NCI-H510A treated with DMSO at 0.1 percent for 48 hours (cell line): ENCODE measurements at places on chromosomes 2 and 18.

DNA sequence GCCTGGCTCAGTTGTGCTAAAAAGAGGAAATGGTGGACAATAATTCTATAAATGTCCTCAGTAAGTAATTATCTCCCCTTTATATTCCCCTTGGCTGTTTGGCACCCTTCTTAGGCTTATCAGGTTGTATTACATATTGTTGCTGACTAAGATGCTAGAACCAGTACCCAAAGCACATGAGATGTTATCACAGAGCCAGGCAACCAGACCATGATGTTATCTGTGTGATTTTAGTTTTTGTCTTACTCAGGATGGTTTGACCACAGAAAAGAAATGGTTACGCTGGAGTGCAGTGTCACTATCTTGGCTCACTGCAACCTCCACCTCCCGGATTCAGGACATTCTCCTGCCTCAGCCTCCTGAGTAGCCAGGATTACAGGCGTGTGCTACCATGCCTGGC is 15.2 kb downstream of the R3HDM1 start:
- no peak for DNase-seq

- no peak for DNase-seq
These were observed 787.8 kb upstream of the LINC00305 start for GRCh38 chr18:64936671-64937070.

GRCh38 chr2:239461291-239462190 is 60.7 kb upstream of the HDAC4 start:
- DNase-seq = no peak

DNA sequence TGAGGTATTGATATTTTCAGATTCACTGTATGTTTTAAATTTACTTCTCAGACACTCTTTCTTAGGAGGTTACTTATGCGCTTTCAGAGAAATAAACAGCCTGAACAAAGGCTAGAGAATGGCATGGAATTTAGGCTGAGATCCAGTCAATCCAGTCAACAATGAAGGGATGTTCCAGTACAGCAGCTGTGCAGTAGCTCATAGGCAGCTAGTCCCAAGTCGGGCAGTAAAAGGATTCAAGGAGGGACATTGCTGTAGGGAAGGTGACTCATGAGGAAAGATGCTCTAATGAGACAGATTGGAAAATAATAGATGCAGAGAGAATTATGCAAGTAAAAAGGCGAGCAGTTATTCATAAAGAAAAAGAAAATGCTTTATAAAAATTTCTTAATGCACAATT is 397.9 kb upstream of the RGPD4 start:
- no peak for DNase-seq

DNA sequence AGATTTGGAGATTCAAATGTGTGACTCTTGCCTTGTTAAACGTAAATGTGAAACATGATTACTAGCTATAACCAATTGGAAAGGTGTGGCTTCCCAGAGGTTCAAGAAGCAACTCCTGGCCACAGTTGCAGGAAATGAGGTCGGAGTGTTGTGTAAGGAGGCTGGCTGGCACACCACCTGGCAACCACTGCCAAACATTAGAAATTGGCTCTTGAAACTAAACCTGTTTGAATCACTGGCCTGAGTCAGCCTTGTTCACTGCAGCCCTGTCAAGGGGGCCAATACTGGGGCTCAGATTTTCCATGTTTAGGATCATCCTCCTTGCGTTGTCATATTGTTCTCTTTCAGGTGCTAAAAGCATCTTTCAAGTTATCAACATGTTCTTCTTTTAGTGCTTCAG is 206.3 kb downstream of the ARL6IP6 start:
- DNase-seq = peak; percentile 27

- no peak for DNase-seq
These were observed 87.1 kb downstream of the DOK6 start for GRCh38 chr18:69487488-69488394.

GRCh38 chr2:158962074-158962473 is 6.4 kb upstream of the TANC1 start:
- DNase-seq = no peak

DNA sequence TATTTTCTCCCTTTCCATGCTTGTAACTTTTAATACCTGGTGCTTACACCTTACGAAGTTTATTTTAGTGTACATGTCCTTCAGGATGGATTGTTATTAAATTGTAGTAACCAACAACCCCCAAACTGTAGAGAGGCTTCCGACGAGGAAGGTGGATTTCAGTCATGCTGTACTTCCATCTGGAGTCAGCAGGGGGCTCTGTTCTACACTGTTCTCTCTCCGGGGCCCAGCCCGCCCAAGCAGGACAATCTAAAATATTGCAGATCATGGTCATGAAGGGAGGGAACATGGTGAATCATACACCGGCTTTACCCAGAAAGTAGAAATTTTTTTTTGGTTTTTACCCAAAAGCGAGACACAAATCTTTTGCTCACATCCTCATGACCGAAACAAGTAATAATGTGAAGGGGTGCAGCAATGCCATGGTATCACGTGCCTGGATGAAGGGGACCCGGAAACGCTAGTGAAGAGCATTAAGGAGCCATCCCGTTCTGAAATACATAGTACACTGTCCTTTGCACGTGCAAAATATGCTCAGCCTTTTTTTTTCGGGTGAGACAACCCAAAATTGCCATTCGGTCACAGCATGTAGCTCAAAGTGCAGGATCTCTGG is 884.8 kb downstream of the EPHA4 start:
- DNase-seq = peak; percentile 15

GRCh38 chr2:10297191-10297830 is 5.4 kb upstream of the HPCAL1 start:
- DNase-seq = no peak

GRCh38 chr18:76365561-76365960 is 129.5 kb downstream of the ZNF516 start:
- DNase-seq = no peak
